ENCODE measurements at places on chromosomes 7 and 10.

DNA sequence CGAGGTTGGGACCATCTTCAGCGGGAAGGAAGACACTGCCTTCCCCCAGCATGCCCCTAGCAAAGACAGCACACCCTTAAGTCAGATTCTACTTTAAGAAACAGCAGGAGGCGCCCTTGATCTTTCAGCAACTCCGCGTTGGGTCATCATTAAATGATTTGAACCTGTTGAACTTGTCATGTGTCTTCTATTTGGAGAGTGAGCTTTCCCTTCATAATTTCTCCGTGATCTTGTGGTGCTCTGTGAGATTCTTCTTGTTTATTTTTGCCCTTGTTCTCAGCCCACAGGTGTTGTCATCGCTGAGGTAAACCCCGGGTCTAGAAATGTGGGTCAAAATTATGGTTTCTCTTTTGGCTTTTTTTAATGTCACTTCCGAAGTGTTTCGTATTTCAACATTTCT lies 49.5 kb upstream of the PITRM1 start:
- DNase-seq = peak; percentile 9

- no peak for DNase-seq
Measured at GRCh38 chr10:6813306-6813705, 233.2 kb upstream of the PRKCQ start.

DNA sequence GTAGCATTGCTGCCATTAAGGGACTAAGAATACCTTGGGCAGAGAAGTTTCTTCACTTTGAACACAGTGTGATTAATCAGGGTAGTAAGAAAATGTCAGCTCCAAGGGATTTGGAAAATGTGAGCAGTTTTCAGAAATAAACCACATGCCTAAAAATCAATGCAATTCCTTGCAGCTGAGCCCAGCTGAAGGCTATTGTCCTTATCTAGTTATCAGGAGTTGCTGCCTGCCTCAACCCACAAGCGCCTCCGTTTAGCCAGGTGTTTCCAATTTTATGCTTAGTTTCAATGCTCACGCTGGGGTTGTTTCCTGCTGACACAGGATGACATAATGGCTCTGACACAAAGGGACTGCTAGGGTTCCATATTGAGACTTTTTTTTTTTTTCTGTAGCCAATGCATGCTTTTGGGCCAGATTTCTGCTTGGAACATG lies 132.3 kb upstream of the ANK3 start:
- no peak for DNase-seq

GRCh38 chr7:96675548-96675947 lies 34.1 kb downstream of the SEM1 start:
- DNase-seq = no peak
